Suprapubic skin (tissue), 4 donors: ENCODE measurements at places on chromosomes 3 and 15.
A peak's percentile ranks its signal among the peaks of the same experiment; 100 is the strongest.

DNA sequence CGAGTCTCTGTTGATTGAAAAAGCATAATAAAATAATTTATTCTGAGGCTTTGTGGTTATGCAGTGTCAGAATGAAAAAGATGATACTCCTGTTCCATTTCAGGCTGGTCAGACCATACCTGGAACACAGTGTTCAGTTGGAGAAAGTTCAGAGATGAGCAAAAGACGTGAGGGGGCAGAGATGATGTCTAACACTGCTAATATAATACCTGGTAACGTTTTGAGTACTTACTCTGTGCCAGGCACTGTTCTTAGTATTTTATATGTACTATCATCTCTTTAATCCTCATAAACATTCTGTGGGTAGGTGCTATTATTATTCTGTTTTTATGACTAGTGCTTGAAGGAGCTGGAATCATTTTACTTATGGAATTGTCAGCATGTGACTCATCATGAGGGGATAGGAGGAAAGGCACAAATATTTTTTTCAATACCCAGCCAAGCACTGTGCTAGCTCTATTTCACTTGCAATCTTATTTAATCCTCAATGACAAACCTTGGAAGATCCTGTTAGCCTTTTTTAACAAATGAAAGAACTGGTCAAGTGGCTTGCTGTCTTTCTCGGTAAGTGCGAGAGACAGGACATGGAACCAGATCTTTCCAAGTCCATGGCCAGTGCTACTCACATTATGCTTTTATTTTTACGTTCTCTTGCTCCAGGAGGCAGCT lies 31.8 kb downstream of the IQGAP1 start:
- H3K4me3 ChIP-seq = no peak overlapping the region
- H3K36me3 ChIP-seq = no peaks in the 10 kb centered on the region
- no peaks in the 10 kb centered on the region for H3K27me3 ChIP-seq
- H3K27ac ChIP-seq = peak overlapping the region; percentile 71
- no peak for DNase-seq

DNA sequence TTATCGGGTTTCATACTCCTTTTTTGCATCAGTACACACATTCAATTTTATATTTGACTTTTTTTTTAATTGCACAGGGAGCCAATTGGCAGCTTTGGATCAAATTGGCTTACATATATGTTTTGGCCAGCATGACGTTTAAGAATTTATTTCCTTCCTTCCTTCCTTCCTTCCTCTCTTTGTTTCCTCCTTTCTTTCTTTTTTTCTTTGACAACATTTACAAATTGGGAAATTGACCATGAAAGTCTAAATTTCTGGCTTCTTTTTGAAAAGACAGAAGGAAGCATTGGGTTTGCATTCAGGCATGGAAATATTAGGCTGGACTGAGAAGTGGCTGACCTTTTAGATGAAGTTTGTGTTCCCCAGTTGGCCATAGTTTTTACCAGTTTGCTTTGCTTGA lies 103.4 kb upstream of the IGSF10 start:
- H3K27me3 ChIP-seq = no peaks in the 10 kb centered on the region
- H3K4me1 ChIP-seq = no peaks in the 10 kb centered on the region
- no peak for DNase-seq
- no peak overlapping the region for H3K4me3 ChIP-seq
- H3K27ac ChIP-seq = no peak overlapping the region

- peaks cover 49% of the 10 kb centered on the region for H3K4me1 ChIP-seq
- peak overlapping the region; percentile 79 for H3K4me3 ChIP-seq
- H3K27ac ChIP-seq = peak overlapping the region; percentile 95
- no peaks in the 10 kb centered on the region for H3K27me3 ChIP-seq
- H3K36me3 ChIP-seq = no peaks in the 10 kb centered on the region
These were observed 1.1 kb upstream of the LPP start for GRCh38 chr3:188152660-188153436.

DNA sequence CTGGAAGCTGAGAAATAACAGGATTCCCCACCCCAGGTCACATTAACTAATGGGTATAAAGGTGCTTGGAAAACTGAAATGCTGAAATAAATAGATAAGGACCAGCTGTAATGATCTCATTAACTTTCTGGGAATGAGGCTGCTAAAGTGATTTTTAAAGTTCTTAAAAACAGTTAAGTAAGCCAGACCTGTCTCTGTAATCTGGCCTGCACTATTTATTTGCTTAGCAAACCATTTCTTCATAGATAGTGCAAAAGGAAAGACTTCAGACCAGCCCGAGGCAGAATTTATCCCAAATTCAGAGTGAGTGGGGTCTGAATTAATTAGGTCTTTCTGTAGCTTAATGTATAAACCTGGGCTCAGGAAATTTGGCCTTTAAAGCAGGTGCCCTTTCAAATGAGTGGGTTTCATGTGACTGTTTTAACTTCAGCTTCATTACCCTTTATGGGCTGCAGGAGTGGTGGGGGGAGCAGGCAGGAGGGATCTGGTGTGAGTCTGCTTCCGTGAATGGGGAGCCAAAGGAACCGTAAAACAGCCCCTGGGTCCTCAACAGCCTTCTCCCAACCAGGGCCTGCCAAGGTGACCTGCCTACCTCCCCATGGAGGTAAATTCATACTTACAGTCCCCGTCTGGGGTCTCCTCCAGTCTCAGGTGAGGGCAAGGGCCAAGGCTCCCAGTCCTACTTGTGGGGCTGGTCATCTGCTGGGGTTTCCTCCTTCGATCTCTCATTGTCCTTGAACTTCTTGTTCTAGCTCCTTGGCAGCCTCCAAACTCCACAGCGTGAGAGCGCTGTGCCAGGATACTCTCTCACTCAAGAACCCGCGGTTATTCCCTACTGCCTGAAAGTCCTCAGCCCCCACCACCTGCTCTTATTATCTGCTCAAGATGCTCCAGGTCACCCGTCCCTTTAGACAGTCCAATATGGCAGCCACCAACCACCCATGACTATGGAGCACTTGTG lies 31.2 kb downstream of the MAGEF1 start:
- no peaks in the 10 kb centered on the region for H3K27me3 ChIP-seq
- H3K27ac ChIP-seq = no peak overlapping the region
- no peaks in the 10 kb centered on the region for H3K36me3 ChIP-seq
- DNase-seq = no peak
- no peak overlapping the region for H3K4me3 ChIP-seq

GRCh38 chr3:44468572-44469520 lies 8.6 kb downstream of the ZNF445 start:
- no peaks in the 10 kb centered on the region for H3K27me3 ChIP-seq
- H3K4me3 ChIP-seq = no peak overlapping the region
- peaks cover 19% of the 10 kb centered on the region for H3K36me3 ChIP-seq
- DNase-seq = no peak
- no peak overlapping the region for H3K27ac ChIP-seq
- peaks cover 3% of the 10 kb centered on the region for H3K4me1 ChIP-seq

- DNase-seq = no peak
- no peaks in the 10 kb centered on the region for H3K27me3 ChIP-seq
- H3K4me1 ChIP-seq = no peaks in the 10 kb centered on the region
- no peak overlapping the region for H3K4me3 ChIP-seq
- H3K27ac ChIP-seq = no peak overlapping the region
- H3K36me3 ChIP-seq = peaks cover 16% of the 10 kb centered on the region
These were observed 18.2 kb downstream of the DCUN1D1 start for GRCh38 chr3:182962166-182962565.

- DNase-seq = no peak
- no peak overlapping the region for H3K27ac ChIP-seq
- peaks cover 12% of the 10 kb centered on the region for H3K27me3 ChIP-seq
- H3K4me3 ChIP-seq = no peak overlapping the region
These were observed 47.1 kb upstream of the BNIP2 start for GRCh38 chr15:59736181-59736580.

- no peak overlapping the region for H3K4me3 ChIP-seq
- no peaks in the 10 kb centered on the region for H3K27me3 ChIP-seq
- no peaks in the 10 kb centered on the region for H3K4me1 ChIP-seq
- no peak for DNase-seq
- no peaks in the 10 kb centered on the region for H3K36me3 ChIP-seq
These were observed 106.5 kb downstream of the CHSY1 start for GRCh38 chr15:101145362-101145761.
